ENCODE measurements at places on chromosomes 7 and 10.

- no peak for DNase-seq
These were observed 25.6 kb upstream of the CD36 start for GRCh38 chr7:80612880-80613279.

GRCh38 chr10:128825626-128826025, 641.4 kb upstream of the MGMT start:
- DNase-seq: no peak

DNA sequence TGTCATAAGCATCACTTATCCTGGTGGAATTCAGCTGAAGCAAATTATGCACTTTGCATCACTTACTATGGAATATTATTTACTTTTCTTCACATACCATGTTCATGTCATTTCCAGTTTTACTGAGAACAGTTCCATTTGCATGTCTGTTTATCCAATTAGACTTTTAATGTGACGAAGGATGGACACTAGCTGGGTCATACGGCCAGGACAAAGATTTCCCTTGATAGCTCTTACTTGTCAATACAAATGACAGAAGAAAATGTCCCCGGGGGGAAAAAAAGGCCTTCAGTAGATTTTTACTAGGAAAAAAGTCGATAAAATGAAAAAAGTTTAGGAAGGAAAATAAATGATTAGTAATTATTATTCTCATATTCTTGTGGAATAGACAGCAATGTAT, 106.6 kb downstream of the RAPGEF5 start:
- no peak for DNase-seq

DNA sequence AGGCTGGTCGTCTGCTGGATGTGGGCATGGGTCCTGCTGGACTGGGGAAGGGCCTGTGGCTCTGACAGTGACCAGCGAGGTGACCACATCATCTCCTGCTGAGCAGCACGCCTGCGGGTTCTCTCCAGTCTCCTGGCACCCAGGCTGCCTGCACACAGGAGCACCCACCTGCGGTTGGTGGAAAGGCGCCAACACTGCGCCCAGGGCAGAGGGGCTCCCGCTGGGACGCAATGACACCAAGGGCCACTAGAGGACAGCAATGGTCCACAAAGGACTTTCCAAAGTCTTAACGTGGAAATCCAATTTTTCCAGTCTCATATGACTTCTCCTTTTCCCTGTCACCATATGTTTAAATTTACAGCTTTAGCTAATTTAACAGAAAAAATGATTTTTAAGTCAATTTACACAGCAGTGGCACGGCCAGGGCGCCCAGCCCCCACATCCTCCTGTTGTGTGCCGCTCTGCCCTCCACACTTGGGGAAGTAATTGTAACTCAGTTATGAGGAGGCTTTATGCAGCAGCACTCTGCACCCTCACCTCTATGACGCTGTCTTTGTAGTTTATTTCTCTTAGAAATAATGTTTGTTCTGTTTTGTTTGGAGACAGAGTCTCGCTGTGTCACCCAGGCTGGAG, 38.1 kb downstream of the CFAP46 start:
- peak; percentile 43 for DNase-seq

GRCh38 chr7:28266402-28266801, 85.8 kb upstream of the JAZF1 start:
- DNase-seq: no peak

GRCh38 chr10:31467791-31468535, 148.9 kb downstream of the ZEB1 start:
- DNase-seq: no peak

- DNase-seq: no peak
These were observed 233.8 kb downstream of the SORCS1 start for GRCh38 chr10:106930751-106931150.
